ENCODE measurements at places on chromosomes 6 and 20. TPM values are rescaled to one million over a fixed set of nuclear protein-coding genes. Genes with fewer than 3 reads are reported as not detected.

DNA sequence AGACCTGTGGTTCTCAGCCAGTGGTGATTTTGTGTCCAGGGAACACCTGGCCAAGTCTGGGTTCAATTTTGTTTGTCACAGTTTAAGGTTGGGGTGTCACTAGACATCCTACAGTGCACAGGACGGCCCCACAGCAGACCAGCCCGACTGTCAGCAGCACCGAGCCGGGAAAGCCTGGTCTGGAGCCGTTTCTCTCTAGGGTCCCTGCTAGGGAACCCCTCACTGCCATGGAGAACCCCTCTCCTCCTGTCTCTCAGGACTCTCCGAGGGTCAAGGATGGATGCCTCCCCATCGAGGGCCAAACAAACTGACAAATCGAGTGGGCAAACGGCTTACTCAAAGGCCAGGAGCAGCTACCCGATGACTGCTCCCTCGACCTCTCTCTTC is 15.8 kb upstream of the STX16 start:
- no peak for DNase-seq

- no peak for DNase-seq
Measured at GRCh38 chr6:45880676-45881075, 135.0 kb downstream of the CLIC5 start.

GRCh38 chr20:50111120-50111828 is 1.7 kb downstream of the UBE2V1 start:
- DNase-seq = no peak

- no peak for DNase-seq
Measured at GRCh38 chr6:112241820-112242429, 12.4 kb downstream of the LAMA4 start.

IPCEF1 gene
- 0.20 TPM for total RNA-seq

GRCh38 chr6:32964776-32965175 is 3.6 kb upstream of the BRD2 start:
- no peak for DNase-seq

GRCh38 chr20:61719691-61720347 is 345.9 kb downstream of the TAF4 start:
- no peak for DNase-seq

GPLD1 gene
- total RNA-seq = 1.3 TPM

GRCh38 chr6:134307870-134308269 is 10.0 kb downstream of the SGK1 start:
- no peak for DNase-seq

SLCO4A1 gene
- 65.5 TPM for total RNA-seq

DNA sequence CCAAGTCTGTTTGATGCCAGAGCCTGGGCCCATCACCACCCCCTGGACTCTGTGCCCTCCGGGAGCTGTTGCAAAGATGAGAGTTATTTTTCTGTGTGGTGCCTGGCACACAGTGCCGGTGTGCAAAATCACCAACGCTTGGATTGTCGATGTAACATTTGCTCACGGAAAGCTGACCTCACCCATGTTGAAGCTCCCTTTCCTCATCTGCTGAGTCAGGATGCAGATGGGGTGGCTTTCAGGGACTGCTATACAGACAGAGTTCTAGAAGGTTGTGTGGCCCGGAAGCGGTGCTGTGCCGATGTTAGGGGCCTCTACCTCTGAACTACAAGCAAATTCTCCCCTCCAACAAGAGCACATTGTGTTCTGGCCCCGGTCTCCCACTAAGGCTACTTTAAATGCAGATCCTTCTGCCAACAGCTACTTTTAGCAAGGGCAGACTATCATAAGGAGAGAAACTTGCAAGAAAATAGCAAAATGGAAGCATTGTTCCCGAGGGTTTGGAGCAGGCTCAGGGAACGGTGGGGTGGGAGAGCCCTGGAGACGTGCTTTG is 34.0 kb downstream of the EYA2 start:
- DNase-seq = no peak

GRCh38 chr6:37059344-37060194 is 54.1 kb downstream of the FGD2 start:
- DNase-seq = peak; percentile 98

GRCh38 chr6:5619249-5619648 is 357.9 kb downstream of the FARS2 start:
- no peak for DNase-seq

GRCh38 chr20:29689411-29690225 is 1567.8 kb upstream of the DEFB115 start:
- DNase-seq = no peak

DNA sequence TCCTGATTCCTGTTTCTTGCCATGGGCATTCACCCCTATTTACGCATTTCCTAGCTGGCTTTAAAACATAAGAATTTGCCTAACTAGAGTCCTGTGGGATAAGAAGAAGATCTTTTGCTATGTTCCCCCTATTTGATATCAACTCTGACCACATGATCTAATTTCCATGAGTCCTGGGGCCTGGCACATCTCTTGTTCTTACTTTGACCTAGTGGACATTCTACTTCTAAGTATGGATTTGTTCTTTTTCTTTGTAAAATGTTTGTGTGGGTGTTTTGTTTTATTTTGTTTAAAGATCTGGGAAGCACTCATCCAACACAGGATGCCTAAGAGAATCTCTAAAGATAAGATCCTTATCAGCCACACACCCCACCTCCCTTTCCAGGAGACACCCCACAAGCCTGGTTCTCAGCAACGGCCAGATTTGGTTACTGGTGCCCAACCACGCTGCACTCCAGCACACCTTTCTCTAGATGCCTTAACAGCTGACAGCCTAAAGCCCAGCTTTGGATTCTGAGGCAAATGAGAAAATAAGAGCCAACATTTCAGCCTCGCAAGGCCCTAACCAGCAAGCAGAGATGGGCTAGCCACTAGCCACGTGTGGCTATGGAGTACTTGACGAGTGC is 74.7 kb downstream of the SLC23A2 start:
- no peak for DNase-seq

- no peak for DNase-seq
Measured at GRCh38 chr6:150683320-150683719, 83.6 kb downstream of the PLEKHG1 start.

TCEA2 gene
- total RNA-seq = 90.0 TPM

Measured in Caki2 (cell line).